Upper lobe of right lung (tissue), 1 donor: ENCODE measurements at places on chromosomes 11 and 22.

DNA sequence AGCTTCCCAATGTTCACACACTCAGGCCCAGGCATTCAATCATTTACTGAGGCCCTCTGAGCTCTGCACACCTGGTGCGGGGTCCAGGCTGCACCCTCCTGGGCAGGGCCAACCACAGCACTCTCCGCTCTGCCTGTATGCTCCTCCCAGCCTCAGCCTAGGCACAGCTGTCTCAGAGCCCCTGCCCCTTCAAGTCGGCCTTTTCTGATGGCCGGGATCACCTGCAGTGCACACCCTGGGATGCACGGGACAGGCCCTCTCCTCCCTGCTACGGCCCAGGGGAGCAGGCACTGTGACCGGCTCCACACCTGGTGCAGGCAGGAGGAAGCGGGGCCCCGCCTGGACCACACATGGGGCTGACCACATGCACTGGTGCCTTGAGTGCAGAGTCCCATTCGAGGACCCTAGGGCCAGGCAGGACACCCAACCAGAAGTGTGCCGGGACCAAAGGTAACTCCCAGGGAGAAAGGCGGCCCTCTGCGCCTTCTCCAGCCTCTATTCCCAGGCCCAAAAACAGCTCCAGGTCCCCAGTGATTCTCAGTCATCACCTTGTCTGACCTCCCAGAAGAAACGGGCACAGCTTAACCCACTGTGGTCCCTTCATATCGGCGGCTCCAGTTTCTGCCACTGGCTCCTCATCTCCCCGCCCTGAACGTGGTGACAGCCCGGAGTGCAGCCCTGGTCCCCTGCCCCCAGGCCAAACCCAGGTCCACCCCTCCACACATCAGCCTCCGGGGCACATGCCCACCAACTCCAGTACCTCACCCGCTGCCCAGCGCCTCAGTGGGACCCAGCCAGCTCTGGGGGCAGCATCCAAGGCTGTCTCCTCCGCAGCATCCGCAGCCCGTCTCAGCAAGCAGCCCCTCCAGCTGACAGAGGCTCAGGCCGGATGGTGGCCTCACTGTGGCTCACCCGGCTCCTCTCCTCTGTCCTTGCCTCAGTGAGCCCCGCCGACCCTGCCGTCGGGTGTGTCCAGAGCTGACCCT is 17.5 kb downstream of the SULT4A1 start:
- DNase-seq: no peak

- peak; percentile 72 for DNase-seq
These were observed 821 bp downstream of the CELF1 start for GRCh38 chr11:47552056-47552565.

GRCh38 chr11:122717264-122717867 is 61.8 kb downstream of the UBASH3B start:
- no peak for DNase-seq

GRCh38 chr11:34658071-34659015 is 37.5 kb downstream of the EHF start:
- DNase-seq: no peak

DNA sequence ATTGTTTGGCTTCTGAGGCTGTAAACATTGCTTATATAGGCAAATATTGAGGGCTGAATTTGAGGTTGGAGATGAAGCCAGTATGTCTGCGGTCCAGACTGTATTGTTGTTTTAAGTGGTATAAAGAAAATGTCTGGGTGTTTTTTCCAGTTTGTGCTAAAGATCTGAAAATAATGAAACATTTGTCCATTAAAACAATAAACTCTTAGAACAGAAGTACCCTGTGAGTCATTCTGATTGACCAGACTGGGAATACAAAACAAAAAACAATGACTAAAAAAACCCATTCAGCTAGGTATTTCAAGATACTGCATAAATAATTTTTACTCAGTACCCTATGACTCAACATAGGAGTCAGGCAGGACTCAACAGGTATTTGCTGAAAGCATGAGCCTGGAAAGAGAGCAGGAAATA is 20.4 kb downstream of the ALKBH8 start:
- no peak for DNase-seq

DNA sequence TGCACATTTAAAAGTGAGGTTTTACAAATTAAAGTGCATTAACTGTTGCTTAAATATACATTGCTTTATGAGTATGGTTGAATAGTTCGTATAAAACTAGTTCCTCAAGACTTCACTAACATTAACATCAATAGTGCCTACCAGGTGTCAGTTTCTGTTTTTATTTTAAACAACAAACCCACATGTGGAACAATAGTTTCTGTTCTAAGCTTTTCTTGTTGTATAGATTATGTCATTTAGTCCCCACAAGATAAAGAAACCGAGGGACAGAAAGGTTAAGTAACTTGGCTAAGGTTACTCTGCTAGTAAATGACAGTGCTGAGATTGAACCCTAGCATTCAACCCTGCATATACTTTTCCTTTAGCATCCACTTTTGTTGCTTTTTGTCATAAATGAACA is 41.4 kb upstream of the ST14 start:
- no peak for DNase-seq

DNA sequence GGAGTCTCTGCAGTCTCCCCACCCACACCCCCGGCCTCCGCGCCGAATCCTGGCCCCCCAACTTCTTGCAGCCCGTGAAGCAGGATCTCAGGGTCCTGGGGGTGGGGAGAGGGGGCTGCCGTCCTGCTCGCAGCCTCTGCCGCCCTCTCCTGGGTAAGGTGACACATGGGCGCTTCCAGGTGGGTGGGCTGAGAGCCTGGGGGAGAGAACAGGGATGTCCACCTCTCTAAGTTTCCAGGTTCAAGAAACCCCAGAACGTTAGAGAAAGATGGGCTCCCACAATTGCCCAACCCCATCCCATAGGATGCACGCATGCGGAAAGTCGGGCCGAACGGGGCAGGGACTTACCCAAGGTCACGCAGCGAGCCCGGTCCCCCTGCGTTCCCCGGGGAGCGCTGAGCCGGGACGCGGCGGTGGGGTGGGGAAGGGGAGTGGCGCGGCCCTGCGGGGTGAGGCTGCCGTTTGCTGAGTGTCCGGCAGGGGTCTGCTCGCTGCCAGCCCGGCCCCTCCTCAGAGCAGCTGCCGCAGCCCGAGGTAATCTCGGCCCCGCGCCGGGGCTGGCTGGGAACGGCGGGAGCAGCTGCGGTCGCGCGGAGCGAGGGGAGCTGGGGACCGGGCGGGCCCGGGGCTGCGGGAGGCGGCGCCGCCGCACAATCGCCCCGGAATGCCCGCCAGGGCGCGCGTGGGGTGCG is 705 bp upstream of the CAPN1 start:
- DNase-seq: peak; percentile 84

GRCh38 chr22:32765132-32765618 is 36.3 kb upstream of the TIMP3 start:
- no peak for DNase-seq

DNA sequence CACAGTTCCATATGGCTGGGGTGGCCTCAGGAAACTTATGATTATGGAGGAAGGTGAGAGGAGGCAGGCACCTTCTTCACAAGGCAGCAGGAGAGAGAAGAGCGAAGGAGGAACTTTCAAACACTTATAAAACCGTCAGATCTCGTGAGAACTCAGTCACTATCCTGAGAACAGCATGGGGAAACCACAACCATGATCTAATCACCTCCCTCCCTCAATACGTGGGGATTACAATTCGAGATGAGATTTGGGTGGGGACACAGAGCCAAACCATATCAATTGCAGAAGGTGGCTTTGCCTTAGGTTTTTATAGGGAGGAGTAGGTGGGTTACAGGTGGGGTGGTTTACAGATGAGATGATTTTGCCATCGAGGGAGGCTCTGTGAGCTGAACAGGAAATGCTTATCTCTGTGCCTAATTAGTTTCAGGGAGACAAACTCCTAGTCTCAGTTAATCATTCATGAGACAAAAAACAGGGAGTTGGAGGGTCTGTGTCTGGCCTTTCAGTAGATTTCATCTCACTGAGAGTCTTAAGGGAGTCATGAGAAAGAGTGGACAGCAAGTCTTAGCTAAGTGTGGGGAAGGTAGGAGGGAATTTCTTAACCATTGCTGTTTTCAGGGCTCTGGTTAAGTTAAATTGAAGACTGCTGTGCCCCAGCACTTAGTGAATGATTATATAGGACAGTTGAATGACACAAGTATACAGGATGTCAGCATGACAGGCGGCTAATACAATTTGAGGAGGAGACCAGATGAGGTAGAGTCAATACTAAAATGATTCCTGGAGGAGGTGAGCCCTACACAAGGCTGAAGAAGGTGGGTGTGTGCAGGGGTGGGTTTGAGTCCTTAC is 47.7 kb downstream of the CWC15 start:
- no peak for DNase-seq

DNA sequence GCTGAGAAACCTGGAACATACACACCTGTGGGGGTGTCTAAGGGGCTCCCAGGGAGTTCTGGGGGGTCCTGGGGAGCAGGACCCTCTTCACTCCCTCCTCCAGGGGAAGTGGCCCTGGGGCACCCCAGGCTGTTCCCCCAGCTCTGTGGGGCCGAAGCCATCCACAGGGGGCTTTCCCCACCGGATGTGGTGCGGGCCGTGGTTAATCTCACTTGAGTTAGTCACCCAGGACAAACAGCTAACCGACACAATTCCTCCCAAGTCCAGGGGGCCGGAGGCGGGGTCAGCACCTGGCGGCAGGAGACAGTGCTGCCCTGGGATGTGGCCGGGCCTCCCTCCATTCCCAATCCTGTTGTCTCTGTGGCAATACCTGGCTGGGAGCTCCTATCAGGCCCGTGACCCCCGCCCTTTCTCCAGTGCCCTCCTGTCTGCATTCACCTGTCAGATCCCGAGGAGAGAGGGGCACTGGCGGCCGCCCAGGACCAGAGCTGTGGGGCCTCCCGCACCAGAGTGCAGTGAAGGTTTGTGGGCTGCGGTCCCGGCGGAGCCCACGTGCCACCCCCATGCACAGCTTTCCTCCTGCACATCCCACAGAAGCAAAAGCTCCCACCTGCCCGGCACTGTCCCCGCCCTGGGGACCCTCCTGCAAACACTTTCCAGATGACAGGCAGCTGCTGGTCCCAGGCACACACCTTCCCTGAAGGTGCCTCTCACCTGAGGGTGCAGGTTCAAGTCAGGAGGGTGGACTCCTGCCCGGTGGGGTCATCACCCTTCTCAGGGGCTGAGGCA is 5.2 kb upstream of the MUC5AC start:
- DNase-seq: peak; percentile 60

- DNase-seq: no peak
These were observed 13.8 kb downstream of the ATP5MG start for GRCh38 chr11:118415062-118415738.

DNA sequence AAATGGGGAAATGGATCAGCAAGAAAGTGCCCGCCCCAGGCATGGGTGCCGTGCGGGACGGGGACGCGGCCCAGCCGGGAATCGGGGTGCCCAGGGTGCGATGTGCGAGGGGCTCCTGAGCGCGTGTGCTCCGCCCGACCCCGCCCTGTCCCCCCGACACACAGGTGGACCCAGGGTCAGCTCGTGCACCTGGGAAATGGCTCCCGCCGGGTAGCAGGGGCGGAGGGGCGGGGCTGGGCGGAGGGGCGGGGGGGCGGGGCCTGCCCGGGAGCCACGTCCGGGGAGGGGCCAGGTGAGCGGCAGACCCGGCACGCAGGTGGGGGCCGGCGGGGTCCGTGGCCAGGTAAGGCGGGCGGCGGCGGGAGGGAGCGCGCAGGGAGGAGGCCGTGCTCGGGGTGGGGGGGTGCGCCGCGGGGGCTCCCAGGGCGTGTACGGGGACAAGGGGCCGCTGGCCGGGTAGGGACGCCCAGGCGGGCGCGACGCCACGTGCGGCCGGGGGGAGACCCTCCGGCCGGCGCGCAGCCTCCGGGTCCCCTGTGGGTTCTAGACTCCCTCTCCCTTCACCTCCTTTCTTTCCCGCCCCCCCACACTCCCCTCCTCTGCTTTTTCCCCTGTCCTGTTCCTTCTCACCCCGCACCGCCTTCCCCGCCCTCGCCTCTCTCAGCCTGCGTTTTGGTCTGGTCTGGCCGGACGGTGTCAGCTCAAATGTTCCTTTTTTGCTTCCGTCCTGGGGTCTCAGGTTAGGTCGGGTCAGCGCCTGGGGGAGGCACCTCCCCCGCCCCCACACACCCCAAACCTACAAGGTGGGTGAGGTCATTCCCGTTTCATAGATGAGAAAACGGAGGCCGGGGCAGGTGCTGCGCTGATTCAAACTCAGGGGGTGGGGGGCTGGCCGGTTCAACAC is at the start of gene ARHGAP8:
TSS of gene ARHGAP8 (plus strand) at position 291 of the 904 bp plus-strand sequence. CDS start 33,953 bp downstream, outside the sequence.
- peak; percentile 87 for DNase-seq

DNA sequence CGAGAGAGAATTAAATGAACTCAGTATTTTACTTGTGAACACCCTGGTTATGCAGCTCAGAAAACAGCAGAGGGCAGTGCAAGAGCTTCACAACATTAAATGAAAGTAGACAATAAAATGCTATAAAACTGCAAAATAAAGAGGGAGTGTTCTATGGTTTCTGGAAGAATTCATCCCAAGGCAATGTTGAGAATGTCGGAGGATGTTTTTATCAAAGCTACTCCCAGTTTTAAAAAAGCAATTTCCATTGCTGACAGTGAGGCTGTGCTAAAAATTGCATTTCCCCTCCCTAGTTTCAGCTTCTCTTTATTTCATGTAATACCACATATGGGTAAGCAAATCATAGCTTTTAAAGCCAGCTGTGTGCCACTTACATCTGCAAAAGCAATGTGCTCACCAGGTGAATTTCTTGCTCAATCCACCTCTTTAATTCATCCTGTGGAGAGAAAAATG is 296.8 kb downstream of the RAB38 start:
- DNase-seq: no peak

- peak; percentile 19 for DNase-seq
These were observed 21.5 kb upstream of the RFPL3 start for GRCh38 chr22:32336121-32336603.

DNA sequence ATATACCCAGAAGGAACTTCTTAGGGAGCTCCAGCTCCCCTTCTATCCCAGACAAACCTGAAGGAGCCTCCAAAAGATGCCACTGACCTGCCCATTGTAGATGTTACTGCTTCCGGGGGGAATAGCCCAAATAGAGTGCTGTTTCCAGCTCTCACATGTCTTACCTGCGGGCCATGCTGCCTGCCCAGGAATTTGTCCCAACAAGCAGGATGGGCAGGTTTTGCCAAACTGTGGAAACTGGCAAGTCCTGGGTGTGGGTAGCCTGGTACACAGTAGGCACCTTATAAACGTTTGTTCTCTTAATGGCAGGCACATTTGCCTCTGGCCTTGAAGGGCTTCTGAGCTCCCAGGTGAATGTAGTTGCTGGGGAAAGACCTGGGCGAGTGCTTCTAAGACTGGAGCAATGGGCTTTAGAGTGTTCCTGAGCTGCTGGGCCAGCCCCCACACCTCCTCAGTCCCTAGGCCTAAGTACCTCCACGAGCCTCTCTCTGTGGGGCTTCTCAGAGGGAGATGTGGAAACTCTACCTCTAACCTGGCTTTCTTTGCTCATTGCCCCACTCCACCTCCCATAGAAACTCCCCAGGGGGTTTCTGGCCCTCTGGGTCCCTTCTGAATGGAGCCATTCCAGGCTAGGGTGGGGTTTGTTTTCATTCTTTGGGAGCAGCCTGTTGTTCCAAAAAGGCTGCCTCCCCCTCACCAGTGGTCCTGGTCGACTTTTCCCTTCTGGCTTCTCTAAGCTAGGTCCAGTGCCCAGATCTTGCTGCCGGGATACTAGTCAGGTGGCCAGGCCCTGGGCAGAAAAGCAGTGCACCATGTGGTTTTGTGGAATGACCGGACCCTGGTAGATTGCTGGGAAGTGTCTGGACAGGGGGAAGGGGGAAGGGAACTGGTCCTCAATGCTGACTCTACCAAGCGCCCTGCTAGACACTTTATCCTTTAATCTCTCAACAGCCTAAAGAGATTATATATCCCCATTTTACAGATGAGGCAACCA is 37.2 kb downstream of the LIMK2 start:
- DNase-seq: no peak
